Glutamatergic neuron (in vitro differentiated cells): ENCODE measurements at places on chromosomes 11 and 22.

DNA sequence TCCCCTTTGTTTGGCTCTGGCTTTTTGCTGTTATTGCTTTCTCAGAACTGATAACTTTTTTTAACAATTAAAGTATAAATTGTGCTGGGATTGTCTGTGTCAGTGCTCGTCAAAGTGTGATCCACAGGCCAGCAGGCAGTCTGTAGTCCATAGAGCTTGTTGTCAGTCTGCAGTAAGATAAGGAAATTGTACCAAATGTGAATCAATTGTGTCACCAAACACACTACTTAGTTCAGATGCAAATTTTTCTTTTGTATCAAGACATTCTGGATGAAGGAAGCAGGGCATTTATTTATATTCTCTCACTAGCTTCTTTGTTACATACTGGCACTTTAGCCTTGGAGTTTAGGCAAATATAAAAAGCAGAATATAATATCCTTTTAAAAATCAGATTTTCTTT is 121.0 kb downstream of the WNT11 start:
- DNase-seq: no peak

DNA sequence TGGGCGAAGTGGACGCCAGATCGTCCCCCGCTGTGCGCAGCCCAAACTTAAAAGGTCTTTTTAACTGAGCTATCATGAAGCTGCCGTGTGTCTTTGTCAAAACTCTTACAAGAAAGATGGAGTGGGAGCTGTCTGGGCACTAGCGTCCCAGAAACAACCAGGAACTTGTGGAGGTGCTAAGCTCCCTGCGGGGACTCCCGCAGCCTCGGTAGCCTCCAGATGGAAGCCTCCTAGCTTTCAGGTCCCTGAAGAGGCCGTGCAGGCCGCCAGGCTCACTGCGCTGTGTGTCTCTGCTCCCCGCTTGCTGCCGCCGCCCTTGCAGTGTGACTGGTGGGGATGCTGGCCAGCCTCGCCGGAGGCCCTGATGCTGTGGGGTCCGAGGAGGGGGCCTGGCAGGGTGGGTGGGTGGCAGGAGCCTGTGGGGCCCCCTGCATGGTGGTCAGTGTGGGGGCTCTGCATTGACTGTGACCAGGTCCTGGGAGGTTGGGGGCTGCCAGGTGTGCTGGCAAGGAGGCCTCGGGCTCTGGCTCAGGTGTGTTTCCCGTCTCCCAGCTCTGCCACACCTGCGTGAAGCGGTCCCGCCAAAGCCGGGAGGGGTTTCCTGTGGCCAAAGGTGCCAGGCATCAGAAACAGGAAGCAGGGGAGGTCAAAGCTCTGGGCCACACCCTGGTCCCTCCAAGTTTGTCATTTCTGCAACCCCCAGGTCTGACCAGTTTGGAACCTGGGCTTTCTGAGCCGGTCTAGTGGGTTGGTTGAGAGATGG is 1.2 kb downstream of the TRABD start:
- peak; percentile 58 for DNase-seq

DNA sequence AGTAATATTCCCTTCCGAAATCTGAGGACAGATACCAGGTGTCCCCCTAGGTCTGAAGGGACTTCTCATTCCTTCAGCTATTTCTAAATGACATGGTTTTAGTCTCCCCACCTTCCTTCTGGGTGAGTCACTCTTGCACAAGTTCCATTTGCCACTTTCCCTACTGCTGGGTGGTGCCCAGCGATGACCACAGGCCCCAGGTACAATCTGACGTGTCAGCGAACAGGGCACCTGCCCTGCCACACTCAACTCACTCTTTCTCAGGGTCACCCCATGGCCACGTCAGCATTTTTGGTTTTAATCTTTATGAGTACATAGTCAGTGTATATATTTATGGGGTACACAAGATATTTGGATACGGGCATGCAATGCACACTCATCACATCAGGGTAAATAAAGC is 17.2 kb downstream of the POU2AF1 start:
- DNase-seq: no peak

GRCh38 chr11:109612496-109612895 is 190.5 kb downstream of the C11orf87 start:
- DNase-seq: no peak

DNA sequence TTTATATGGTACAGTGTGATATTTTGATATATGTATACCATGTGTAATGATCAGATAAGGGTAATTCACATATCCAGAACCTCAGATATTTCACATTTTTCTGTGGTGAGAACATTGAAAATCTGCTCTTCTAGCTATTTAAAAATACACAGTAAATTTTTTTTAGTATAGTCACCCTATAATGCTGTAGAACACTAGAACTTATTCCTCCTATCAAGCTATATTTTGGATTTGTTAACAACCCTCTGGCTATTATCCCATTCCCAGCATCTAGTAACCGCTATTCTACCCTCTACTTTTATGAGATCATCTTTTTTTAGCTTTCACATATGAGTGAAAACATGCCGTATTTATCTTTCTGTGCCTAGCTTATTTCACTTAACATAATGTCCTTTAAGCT is 65.5 kb upstream of the SYT9 start:
- DNase-seq: no peak

GRCh38 chr11:93540896-93541553 is 2.2 kb downstream of the SMCO4 start:
- DNase-seq: no peak

GRCh38 chr11:69010964-69011623 is 2.0 kb downstream of the MRGPRF start:
- peak; percentile 65 for DNase-seq

DNA sequence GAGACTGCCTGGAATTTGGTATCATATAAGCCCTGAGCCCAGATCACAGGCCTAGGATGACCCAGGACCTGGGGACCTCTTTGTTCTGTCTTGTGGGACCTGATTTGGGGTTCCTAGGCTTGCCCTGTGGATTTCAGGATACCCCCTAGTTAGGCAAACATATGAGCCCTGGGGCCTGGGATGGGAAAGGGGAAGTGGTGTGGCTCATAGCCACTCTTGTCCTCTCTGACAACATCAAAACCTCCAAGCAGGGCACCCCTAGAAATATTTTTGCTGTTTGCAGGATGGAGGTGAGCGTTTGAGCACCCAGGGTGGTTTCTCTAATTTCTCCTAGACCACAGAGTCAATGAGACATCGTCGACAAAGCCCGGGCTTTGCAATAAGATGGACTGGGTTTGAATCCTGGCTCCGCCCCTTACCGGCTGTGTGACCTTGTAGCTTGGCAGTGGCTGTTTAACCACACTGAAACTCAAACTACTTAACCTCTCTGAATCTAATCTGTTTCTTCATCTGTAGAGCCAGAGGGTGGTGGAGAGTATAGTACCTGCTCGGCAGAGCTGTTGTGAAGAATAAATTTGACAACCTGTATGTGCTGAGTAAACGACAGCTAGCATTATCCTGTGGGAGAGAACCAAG is 5.3 kb upstream of the LRRC10B start:
- no peak for DNase-seq

DNA sequence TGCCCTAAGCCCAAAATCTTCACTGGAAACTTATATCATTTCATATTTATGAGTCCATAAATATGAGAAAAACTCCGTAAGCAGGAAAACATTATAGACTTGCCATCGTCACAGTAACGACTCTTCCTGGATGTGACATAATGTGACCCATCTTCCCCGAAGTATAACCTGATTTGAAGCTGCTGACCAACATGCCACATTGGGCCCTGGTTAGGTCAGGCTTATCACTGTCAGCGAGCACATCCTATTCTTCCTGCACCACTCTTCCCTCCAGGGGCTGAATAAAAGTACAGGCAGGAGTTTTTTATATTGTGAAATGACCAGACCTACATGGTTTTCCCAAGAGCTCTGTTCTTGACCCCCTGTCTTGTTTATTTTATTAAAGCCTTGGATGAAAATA is 12.1 kb upstream of the BLID start:
- no peak for DNase-seq

DNA sequence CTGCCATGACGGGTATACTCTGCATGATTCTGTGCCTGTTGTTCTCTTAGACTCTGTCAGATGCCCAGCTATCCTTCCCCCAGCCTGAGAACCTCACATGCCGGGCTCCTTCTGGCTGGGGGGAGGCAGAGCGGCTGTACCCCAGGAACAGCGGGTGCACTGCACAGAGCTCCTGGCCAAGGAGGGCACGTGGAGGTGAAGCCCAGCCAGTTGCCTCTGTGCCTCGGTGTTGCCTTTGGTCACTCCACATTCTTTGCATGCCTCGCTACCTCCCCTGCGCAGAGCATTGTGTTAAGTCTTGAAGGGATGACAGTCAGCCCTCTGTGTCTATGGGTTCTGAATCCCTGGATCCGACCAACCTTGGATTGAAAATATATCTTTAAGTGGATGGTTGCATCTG is 77.7 kb downstream of the FEZ1 start:
- DNase-seq: no peak

DNA sequence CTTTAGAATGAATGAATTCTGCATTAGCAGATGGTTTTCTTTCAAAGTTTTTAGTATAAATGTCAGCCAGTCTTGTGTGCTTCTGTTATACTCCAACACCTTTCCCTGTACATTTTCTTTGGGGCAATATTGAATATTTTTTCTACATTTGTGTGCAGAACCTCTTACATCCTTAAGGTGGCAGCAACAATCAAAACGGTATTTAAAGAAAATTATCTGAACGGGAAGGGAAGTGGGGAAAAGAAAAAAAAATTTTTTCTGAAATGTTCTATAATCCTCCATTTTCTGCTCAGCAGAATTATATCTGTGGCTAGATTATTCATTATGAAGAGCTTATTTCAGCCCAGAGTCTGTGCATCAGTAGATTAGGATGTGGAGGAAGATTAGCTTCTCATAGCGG is 347.3 kb upstream of the RAG2 start:
- DNase-seq: no peak

DNA sequence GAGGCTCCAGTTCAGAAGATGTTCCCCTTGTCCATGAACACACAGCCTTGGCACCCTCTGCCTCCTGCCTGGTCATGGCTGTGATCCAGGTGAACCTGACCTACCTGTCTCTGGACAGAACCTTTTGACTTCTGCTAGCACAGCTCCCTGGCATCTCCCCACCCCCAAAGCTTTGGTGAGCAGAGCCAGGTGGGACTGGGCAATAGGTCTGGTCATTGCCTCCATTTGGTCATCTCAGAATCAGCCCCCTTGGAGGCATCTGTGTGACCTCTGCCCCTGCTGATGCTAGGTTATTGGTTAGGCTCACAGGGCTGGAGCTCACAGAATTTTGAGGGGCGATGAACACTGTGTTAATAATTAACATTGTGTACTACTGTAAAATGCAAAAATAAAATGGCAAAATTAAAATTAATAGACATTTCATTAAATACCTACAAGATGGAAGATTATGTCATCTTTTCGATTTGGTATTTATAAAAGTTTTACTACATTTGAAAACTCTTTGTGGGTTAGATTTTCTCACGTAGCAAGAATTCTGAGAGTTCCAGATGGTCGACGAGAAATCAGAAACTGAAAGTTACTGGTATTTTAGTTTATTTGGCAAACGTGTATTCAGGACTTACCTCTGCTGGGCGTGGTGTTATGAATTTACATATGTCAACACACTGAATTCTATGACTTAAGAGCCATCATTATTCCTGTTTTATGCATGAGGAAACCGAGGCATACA is 8.3 kb upstream of the KIAA0930 start:
- DNase-seq: no peak

GRCh38 chr11:66418168-66418985 is 2.5 kb upstream of the NPAS4 start:
- peak; percentile 69 for DNase-seq

DNA sequence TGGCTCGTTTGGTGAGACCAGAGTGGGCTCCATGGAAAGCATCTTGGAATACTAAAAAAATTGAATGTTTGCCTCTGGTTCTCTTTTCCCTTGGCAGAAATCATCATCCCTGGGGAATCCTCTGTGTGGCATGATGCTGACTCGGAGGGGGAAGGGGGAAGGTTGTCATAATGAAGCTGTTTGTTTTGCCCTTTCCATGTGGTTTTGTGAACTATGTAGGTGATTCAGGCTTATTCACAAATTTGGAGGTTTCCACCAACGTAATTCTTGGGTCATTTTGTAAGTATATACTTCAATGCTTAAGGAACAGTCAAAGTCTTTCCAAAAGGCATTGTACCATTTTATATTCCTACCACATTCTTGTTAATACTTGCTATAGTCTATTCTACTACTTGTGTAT is 754.0 kb upstream of the FAT3 start:
- DNase-seq: no peak

- no peak for DNase-seq
These were observed 39.3 kb downstream of the EFCAB6 start for GRCh38 chr22:43772831-43773230.

DNA sequence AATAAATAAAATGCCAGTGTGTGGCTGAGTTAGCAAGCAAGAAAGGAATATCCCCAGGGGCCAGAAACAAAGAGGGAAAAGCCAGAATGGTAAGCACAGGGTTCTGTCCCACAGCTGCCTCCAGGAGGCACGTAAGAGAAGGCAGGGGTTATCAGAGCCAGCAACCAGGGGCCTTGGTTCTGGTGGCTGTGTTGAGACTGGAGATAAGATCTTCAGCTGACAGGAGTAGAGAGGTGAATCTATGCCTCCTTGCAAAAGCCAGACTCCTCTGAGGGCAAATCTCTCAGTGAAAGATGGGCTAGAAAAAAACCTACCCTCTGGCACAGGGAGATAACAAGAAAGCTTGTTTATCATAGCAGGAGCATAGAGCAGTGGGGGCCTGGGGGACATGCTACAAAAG is 29.8 kb upstream of the NFAM1 start:
- no peak for DNase-seq

- peak; percentile 75 for DNase-seq
These were observed 117.2 kb upstream of the IGLL5 start for GRCh38 chr22:22770280-22770871.

DNA sequence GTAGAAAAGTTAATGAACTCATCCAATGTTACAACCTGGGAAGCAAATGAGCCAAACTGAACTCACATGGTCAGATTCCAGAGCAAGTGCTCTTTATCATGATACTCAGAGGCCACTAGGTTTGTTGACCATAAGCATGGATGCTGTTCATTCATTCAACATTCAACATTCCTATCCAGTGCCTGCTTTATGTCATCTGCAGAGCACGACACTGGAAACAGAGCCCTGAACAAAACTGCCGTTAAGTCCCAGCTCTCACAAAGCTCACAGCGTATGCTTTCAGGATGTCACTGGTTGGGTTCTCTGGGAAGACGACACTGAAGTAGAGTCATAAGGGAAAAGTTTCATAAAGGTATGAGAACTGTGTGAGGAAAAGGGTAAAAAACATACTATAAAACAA is 105.8 kb upstream of the TRIM77 start:
- DNase-seq: no peak

GRCh38 chr11:48066881-48067800 is 86.8 kb downstream of the PTPRJ start:
- no peak for DNase-seq

DNA sequence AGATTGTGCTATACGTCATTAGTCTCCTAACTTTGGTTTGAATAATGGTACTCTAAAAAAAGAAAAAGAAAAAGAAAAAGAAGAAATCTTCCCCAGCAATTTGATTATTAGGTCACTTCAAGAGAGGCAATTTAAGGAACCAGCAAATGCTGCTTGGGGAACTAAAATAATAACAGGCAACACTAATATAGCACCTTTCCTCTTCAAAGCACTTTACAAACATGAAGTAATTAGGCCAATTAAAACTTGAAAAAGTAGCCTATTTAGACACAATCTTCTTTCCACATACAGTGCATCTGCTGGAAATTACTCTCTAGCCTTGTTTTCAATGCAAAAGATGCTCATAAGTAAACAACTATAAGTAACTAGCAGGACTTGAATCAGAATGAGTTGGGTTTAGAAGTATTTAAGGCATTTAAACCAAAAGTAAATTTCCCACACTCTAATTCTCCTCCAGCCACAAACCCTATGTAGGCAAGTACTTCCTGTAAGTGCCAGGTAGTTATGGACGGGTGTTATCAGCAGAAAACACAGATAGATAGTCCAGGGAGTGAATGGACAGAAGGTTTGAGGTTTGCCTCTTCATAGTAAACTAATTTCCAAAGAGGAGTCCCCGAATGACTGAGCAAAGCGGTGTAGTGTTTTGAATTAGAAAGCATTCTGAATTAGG is 44.5 kb downstream of the LRRC4C start:
- DNase-seq: no peak
